Natural killer cell treated with Interleukin-12 subunit alpha and Interleukin-12 subunit beta and Interleukin-15 and Interleukin-18, amount 100 ng/mL, for 72 hours (primary cell): ENCODE measurements at places on chromosomes 11 and 22. TPM values are rescaled to one million over a fixed set of nuclear protein-coding genes. Genes with fewer than 3 reads are reported as not detected.

- no peak for DNase-seq
Observed at GRCh38 chr22:41445129-41446056, 1.2 kb downstream of the TOB2 start.

GRCh38 chr22:48923996-48924395 is 903.7 kb downstream of the BRD1 start:
- DNase-seq: no peak

DNA sequence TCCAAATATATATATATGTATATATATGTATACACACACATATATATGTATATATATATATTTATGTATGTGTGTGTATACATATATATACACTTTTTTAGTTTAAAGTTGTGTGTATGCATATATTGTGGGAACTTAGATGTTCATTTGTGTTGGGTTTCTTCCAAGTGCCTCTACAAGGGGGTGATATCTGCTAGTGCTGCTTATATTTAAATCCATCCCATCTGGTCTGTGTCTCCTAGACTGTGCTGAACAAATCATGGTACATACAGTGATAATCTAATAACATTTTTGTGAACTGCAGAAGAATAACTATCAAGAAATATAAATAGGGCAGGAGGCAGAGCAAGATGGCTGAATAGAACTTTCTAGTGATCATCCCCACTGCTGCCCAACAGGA is 696.4 kb downstream of the LRRC4C start:
- DNase-seq: no peak

GRM5 gene
- total RNA-seq: 0.11 TPM

BDNF gene
- not detected for total RNA-seq

C11orf21 gene
- 7.2 TPM for total RNA-seq
